ENCODE measurements at places on chromosomes 5 and 9.

DNA sequence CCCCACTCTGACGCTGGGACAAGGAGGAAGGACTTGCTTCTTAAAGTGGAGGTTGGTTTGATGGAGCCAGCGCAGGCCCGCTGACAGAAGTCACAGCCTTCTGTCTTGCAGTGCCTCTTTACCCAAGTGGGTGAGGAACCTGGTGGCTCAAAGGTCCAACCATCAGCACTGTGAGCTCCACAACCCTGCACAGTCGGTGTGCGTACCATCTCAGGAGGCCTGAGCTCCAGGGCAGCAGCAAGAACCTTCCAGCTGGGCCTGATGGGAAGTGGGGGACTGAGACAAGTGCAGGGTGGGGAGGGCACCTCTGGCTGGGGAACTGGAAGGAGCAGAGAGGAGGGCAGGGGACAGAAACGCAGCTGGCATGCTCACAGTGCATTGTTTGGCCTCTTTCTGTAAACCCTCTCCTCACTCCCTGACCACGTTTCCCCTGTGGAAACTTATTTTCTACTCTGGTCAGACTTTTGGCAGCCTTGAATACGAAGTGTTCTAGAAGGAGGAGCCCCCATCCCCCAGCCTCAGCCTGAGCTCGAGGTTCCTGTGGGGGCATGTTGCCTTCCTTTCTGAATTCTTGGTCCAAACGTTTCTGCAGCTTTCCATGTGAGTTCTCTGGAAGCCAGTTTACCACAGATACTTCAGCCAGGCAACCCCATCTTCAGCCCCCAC, 178.5 kb upstream of the PITX1 start:
- DNase-seq = no peak

GRCh38 chr5:64831996-64832395, 63.3 kb downstream of the CWC27 start:
- peak; percentile 70 for DNase-seq

DNA sequence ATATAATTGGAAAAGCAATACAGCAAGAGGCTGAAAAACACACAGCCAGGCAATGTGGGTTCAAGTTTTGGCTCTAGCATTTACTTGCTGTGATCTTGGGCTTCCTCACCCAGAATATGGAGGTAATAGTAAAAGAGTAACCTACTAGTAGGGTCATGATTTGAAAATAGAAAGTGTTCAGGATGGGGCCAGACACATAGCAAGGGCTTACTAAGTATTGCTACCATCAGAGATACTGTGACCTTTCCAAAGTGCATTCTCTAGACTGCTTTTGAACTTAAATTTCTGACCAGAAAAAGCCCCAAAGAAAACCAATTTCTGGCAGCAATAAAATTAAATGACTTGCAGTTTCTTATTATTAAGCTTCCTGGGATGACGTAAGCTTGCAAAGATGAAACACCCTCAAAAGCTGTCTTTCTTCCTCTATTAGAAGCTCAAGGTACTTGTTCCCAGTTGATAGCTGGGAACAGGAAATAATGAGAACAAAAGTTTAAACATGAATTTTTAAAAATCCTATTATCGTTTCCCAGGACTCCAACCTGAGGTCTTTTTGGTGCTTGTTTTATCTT, 20.3 kb downstream of the SLC45A2 start:
- peak; percentile 9 for DNase-seq

DNA sequence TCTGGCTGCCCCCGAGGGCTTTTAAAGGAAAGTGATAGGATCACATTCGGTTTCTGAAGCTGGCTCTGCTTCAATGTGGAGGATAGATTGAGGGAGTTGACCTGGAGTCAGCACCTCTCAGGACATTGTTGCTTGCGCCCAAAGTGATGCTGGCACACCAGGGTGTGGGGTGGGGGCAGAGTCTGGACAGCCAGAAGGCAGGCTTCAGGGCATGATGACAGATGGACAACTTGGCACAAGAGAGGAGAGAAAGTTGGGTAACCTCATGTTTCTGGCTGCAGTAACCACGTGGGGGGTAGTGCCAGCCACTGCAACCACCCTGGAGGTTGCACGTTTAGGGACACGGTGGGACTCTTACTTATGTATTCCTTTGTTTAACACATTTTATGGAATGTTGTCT, 9.5 kb downstream of the ALDH1B1 start:
- DNase-seq = no peak

GRCh38 chr5:129098488-129099183, 4.1 kb downstream of the ISOC1 start:
- no peak for DNase-seq

DNA sequence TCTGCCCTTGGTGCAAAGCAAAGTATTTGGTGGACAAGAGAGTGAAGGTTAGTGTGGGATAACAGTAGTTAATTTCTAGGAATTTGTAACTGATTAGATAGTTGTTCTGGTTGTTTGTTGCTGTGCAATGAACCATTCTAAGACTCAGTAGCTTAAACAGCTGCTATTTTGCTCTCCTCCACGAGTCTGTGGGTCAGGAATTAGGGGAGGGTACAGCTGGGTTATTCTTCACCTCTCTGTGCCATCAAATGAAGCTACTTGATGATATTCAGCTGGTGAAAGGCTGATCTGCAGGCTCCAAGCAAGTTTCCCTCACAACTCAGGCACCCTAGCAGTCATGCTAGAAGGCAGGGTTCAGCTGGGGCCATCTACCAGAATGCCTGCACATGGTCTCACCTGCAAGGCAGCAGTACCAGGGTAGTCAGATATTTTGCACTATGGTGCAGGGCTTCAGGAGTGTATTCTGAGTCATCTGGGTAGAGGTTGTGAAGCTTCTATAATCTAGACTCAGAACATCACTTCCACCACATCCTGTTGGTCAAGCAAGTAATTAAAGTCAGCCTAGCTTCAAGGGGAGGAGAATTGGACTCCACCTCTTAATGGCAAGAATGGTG, 159.5 kb upstream of the SLC28A3 start:
- no peak for DNase-seq

GRCh38 chr5:44389823-44390143, 563 bp upstream of the FGF10 start:
- DNase-seq = peak; percentile 0
